ENCODE measurements at places on chromosomes 5 and 9.

GRCh38 chr5:122908662-122909061 lies 63.2 kb downstream of the SNX24 start:
- DNase-seq = no peak

GRCh38 chr5:14295610-14296009 lies 152.5 kb downstream of the TRIO start:
- DNase-seq = no peak

- no peak for DNase-seq
Observed at GRCh38 chr9:136049491-136050265, 45.4 kb downstream of the NACC2 start.

- DNase-seq = no peak
Observed at GRCh38 chr9:2493109-2493508, 128.5 kb upstream of the VLDLR start.

DNA sequence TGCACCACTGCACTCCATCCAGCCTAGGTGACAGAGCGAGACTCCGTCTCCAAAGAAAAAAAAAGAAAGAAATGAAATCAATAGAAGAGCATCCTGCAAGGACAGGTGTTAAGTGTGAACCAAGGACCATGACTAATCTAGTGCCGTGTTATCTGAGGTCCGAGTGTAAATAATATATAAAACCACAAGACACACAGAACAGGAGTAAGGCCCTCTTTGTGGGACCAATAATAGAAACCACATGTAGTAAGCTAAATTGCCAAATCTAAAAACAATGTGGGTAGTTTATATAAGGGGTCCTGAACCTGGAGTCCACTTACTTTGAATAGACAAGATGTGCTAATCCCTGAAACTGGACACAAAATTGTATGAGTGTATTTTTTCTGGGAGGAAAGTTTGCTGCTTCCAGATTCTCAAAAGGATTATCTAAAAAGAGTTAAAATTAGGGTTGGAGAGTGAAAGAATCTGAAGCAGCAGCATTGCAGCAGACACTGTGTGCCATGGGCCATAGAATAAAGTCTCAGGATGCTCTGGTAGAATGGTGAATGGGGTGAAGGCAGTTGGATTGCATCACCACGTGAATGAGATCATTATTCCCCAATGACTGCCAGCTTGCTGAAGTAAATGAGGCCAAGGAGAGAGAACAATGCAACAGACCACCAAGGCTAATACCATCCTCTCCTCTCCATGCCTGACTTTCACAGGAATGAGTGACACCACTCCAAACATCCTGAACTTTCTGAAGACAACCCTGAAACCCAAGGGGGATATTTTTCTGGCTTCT lies 222.7 kb downstream of the DCP2 start:
- DNase-seq = no peak

GRCh38 chr9:114935119-114935518 lies 4.7 kb upstream of the TNFSF8 start:
- DNase-seq = no peak

DNA sequence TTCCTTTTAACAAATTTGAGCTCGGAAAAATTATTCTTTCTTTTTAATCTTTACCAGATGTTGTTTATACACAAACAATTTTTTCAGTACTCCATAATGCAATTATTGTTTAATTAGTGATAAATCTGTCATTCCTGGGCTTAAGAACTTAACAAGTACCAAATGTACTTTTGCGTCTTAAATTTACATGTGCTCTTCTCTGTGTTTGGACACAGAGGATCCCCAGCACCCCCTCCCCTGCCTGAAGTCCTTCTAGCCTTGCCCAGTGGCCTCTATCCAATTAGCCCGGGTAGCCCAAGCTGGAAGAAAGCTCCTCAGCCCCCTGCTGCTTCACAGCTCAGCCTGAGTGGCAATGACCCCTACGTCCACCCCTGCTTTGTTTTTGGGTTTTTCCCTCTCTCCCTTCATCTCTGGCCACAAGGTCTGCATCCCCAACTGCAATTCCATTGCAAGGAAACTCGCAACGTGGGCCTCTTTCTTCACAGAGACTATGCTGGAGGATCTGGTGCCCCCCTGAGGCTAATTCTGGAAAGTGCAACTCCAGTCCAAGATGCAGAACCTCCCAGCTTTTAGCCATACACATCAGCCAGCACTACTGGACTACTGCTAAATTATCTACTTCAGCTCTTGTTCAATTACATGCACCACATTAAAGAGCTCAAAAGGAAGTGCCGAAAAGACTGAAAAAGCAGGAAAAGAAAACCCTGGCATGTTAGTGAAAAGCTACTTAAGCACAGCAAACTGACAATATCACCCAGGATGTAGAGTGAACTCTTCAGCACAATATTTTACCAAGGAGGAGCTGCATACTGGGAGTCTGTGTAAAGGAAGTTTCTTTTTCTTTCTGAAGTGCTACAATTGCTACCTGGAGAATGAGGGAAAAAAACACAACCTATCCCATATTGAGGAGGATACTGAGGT lies 186.2 kb downstream of the FANCC start:
- DNase-seq = peak; percentile 47

DNA sequence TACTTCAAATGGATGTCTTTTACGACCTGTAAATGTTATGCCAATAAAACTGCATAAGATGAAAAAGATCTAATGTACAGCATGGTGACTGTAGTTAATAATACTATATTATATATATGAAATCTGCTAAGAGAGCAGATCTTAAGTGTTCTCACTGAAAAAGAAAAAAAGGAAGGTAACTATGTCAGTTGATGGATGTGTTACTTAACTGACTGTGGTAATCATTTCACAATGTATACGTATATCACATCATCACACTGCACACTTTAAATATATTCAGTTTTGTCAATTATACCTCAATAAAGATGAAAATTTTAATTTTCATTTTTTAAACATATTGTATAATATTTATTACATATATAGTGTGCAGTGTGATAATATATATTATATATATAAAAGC lies 31.9 kb downstream of the THBS4 start:
- no peak for DNase-seq

GRCh38 chr5:116178925-116179324 lies 94.1 kb downstream of the COMMD10 start:
- no peak for DNase-seq

- no peak for DNase-seq
Observed at GRCh38 chr5:8213701-8214240, 344.8 kb downstream of the MTRR start.

DNA sequence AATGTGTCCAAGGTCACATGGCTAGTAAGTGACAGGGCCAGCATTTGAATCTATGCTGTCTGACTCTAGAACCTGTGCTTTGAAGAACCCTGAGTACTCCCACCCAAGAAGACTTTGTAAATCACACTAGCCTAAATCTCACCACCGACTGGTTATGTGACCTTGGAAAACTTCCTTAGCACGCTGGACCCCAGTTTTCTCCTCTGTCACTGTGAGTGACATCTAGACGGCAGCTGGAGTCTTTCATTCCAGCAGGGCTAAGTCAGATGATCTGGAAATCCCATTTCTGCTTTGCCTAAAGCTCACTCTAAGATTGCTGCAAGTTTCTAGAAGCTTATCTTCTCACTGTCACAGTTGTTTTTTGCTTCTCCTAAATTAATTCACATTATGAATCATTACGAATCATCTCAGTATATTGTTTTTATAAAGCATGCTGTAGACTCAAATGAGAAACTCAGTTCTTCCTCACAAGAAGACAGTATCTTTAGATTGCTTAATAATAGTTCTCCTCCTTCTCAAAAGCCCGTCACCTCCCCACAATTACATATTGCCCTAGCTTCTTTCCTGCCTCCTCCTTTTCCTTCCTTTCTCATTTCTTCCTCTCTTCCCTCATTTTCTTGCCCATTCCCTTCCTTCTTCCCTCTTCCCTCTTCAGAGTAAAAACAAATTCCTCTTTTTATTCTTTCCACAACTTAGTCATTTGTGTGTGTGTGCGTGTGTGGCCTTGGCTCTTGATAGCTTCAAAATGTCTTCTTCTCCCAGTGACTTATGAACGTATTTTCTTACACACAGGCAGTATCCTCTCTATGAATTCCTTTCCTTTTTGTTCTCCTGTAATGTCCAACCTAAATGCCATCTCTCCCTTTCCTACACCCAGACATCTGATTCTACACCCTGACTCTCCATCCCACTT lies 16.8 kb downstream of the ALDOB start:
- DNase-seq = no peak

DNA sequence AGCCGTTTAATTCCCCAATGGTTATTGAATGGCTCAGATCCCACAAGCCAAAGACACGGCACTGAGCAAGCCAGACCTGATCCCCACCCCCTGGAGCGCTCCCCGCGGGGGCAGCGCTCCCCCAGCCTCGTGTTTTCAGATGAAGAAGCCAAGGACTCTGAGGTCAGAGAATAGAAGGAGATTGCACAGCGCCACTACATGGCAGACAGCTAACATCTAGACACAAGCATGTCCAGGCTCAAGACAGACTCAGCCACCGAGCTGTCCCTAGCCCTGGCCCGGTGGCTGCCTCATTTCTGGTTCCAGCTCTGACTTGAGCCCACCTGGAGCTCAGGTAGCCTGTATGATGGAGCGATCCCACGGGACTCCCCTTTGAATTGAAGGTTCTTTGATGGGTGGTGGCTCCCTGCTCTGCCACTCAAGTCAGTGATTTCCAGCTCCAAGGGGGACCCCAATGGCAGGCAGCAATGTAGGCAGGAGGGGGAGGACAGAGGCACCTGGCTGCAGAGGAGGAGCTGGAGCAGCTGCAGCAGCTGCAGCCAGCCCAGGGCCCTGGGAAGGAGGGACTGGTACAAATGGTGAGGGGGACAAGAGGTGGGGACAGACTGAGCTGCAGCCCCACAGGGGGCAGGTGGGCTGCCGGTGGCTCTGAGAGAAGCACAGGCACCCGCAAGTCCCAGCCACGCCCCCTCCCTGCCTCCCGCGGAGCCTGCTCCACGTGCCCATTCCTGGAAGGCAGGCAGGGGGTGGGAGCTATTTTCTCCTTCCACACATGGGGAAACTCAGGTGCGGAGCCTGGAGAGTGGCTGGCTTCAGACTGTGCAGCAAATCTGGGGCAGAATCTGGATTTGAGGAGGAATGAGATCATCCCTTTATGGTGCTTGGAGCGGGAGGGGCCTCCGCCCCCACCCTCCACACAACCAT lies 40.2 kb downstream of the NTNG2 start:
- no peak for DNase-seq

GRCh38 chr9:131727795-131728545 lies 11.9 kb downstream of the RAPGEF1 start:
- peak; percentile 52 for DNase-seq

- no peak for DNase-seq
Observed at GRCh38 chr9:136198605-136199083, 6.3 kb downstream of the LHX3 start.

GRCh38 chr5:56383761-56384160 lies 150.6 kb upstream of the ANKRD55 start:
- no peak for DNase-seq

Data from OCI-LY7 (cell line).